ENCODE measurements at places on chromosomes 1 and 21.

DNA sequence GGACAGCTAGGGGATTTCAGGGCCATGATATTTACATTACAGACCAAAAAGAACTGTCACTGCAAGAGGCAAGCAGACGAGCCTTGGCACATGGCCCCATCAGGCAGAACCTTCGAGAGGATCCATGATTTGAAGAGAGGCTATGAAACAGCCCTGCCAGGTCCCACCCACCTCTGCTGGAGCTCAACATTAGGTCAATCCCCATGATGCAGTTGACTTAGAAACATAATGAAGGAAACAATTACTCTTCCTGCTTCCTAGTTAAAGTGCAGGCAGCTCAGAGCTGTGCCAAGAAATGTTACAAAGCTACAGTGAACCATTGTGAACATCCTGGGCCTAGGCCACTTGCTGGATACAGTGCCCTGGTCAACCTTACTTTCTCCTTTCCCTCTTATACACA, 41.7 kb upstream of the PTCH2 start:
- peak; percentile 18 for DNase-seq

DNA sequence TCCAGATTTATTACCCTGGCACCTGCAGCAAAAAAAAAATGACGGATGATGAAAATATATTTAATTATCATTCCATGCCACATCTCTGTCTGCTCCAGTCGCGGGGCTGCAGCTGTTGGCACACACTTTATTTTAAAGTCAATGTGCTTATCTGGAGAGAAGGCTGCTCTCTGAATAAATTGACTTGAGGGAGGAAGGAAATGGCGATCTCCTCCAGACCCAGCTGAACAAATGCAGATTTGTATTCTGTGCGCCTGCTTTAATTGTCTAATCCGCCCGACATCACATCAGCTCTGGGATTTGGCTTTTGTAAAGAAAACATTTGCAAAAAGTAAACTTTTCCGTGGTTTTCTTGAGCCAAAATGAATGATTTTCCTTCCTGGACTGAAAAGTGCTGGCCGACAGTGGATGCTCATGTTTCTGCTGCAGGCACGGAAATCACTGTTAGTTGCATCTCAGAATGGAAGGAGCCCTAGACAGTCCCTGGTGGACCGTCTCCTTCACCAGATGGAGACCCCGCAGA, 150.2 kb downstream of the CAMTA1 start:
- no peak for DNase-seq

GRCh38 chr21:31218830-31219608, 125.0 kb downstream of the TIAM1 start:
- DNase-seq = no peak

DNA sequence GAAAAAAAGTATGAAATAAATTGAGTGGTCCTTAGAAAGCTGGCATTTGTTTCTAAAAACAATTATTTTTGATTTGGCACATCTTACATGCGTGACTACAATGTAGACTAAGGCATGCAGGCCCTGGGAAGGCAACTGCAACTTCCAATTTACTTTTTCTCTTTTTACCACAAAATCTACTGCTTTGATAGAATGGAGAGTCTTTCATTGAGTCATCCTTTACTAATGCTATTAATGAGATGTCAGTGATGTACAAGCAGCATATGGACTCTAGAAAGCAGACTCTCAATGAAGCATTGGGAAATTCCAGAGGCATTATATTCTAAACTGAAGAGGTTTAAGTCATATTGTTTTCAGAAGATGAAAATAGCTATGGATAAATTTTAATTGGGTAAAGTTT, 29.6 kb upstream of the PRRX1 start:
- DNase-seq = no peak

DNA sequence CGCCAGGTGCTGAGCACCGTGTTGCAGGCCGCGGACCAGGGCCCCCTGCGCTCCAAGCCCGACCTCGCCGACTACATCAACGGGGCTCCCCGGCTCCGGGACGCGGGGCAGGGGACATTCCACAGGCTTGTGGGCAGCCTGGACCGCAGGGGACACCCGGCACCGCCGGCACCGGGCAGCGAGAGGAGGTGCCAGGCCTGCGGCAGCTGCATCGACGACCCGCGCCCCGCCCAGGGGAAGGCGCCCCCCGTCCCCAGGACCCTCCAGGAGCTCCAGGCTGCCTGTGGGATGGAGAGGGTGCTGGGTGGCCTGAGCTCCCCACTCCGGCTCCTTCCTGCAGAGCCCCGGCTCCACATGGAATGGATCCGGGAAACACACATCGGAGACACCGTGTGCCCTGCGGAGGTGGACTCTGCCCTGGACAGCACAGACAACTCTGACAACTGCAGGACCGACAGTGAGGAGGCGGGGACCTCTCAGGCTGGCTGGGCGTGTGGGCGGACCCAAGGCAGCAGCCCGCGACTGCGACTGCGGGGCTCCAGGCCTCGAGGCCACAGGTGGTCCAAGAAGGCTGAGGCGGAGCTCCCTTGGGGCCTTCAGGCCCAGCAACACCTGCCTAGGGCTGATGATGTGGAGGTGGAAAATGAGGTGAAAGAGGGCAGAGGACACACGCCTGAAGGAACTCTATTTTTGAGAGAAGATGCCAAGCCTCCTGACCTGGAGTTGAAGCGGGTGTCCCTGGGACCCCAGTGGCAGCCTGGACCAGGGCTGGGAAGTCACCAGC, 22.8 kb downstream of the KIAA1614 start:
- no peak for DNase-seq

DNA sequence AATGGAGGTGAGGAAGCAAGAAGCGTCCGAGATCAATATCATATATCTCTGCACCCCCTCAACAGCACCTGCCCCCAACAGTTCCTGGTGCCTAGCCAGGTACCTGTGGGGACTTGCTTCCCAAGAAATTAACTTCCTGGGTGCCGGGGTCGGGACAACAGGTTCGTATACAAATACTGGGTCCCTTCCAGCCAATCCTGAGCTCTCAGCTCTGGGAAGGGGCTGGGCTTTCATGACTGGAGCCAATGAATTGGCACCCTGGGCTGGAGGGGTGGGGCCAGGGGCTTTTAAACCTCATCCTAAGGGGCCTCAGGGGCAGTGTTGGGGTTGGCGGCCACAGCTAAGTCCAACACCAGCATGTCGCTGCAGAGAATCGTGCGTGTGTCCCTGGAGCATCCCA, at the start of gene PADI3:
PADI3 (plus strand) TSS at position 318 of the 400 bp plus-strand sequence; CDS start at position 358, 40 bp downstream.
- no peak for DNase-seq

DNA sequence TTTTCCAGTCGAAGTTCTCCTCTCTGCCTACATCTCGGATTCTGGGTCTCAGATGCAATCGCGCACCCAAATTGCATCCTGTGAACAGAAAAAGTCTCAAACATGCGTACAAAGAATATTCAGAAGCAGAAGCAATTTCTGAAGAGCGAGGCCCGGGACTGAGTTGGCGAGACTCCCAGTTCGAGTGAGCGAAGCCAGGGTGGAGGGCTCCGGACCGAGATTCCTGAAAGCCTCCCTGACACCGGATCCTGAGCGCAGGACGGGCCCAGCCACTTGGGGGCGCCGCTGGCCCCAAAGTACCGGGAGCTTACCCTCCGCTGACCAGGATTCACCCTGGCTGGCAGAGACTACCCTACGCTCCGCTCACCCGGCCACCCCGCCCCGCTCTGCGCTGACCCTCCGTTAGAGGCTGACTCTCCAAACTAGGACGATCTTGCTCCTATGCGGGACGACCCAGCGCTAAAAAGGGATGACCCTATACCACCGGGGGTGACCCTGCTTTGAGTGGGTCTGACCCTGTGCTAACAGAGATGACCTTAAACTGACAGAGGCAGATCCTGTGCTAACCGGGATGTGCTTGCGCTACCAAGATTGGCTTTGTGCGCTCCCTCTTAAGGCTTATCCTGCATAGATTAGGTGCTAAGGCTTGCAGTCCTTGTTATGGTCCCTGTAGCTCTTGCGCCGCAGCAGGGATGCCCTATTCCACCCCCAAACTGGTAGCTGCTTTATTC, 12.1 kb downstream of the FOXD2 start:
- DNase-seq = no peak

DNA sequence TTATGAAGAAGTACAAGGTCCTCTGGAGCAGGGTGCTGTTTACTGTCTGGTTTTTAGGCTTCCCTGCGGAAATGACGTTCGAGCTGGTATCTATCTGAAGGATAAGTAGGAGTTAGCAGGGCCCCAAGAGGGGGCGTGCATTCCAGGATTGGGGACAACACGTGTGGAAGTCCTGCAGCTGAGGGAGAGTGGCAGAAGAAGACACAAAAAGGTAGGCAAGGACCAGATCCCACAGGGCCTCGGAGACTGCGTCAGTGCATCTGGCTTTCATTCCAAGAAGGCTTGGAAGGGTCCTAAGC, 5.9 kb downstream of the RIMS3 start:
- no peak for DNase-seq

DNA sequence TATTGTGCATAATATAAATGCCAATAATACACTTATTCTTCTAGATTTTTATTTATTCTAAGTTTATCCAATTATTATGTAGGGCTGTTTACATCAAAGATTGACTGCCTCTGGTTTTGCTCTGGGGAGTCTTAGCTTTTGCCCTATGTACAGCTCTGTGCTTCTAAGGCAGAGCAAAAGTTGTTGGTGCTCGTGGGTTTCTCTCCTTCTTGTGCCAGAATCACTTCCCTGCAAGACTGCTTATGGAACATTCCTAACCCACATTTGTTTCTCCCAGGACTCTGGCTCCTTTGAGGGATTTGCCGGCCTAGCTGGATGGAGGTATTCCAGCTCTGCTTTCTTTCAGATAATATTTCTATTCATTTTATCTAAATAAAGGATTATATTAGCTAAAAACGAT, 849.1 kb downstream of the USP25 start:
- DNase-seq = peak; percentile 25

- DNase-seq = no peak
Measured at GRCh38 chr1:26686795-26687194, 9.0 kb upstream of the ARID1A start.

- DNase-seq = peak; percentile 41
Measured at GRCh38 chr1:107198561-107198960, 57.7 kb downstream of the NTNG1 start.

GRCh38 chr1:149917571-149918144, at the start of gene SV2A:
TSS of gene SV2A (minus strand) at chr1:149917844. CDS start at chr1:149913840, 4,004 bp downstream.
- DNase-seq = no peak

GRCh38 chr1:207619871-207620542, 24.9 kb upstream of the CR1L start:
- peak; percentile 47 for DNase-seq

DNA sequence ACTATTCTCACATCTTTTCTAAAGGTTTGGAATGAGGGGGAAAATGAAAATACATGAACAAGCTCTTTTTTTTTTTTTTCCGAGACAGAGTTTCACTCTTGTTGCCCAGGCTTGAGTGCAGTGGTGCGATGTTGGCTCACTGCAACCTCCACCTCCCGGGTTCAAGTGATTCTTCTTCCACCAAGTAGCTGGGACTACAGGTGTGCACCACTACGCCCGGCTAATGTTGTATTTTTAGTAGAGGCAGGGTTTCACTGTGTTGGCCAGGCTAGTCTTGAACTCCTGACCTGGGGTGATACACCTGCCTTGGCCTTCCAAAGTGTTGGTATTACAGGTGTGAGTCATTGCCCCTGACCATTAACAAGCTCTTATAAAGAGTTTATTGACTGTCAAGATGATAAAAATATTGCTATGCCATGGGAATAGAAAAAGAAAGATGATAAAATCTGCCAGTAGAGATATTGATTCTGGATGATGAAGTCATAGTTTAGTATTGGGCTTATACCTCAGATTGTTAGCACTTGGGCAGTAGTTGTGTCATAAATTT, 36.6 kb downstream of the INKA2 start:
- DNase-seq = no peak

GRCh38 chr1:186113461-186113860, 261.6 kb downstream of the TPR start:
- no peak for DNase-seq

GRCh38 chr1:90709535-90709934, 7.6 kb downstream of the BARHL2 start:
- DNase-seq = no peak

DNA sequence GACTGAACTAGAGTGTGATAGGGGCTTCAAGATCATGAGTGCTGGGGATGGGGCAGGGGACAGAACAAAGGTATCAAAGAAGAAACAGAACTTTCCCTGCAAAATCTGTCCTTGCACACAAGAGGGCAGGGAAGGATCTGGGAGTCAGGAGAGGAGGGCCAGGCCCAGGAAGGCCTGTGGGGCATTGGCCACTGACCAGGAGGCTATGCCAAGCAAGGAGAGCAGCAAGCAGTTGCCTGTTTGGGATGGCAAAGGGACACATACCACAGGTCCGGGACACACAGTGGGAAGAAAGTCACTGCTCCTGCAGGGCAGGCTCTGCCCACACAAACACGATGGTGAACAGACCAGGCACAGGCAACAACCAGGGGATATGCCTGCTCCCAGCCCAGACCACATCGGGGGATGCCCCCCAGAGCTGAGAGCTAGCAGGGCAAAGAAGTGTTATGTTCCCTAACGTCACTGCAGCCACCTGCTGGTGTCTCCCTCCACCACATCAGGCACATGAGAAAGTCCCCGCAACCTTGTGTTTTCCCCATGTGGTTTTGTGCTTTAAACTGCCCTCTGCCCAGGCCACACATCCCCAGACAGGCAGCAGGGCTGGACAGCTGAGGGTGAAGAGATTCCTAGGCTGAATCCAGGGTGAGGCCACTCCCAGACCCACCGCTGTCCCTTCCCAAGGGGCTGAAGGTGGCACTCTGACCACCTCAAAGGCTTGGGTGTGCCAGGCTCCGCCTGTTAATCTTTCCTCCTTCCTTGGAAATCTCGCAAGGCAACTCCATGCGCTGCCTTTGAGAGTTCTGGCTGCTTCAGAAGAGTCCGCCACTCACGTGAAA, 53.6 kb downstream of the KIF21B start:
- no peak for DNase-seq

DNA sequence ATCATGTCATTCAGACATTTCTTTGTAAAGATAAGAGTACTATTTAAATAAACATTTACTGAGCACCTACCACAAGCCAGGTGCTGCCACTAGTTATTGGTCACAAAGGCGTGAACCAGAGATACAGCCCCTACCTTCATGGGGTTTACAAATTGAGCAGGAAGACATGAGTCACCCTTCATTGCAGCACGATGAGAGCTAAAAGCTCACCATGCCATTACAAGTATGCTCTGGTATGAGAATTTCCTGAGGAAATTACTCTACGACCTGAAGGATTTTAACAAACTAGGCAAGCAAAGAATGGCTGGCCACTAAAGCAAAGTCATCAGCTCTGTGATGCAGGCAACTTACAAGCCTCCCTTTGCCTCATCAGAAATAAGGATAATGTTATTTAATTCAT, 346.8 kb downstream of the BRINP2 start:
- no peak for DNase-seq

DNA sequence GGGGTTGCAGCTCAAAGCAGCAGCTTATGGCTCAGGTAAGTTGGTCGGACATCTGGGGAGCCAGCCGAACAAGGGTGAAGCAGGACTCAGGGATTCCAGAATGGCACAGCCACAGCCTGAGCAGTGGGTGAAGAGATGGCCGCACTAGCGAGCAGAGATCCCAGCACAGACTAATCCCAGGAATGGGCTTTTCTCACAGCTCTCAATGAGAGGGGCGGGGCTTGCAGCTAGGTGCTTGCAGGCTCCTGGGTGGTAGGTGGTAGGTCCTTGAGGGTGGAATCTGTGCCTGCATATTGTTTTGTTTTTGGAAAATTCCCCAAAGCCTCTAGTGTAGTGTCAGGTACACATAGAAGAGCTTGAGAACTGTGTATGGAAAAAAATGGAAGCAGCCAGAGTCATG, 9.0 kb downstream of the KIAA0040 start:
- no peak for DNase-seq

GRCh38 chr1:119987112-119987511, 82.3 kb downstream of the NOTCH2 start:
- no peak for DNase-seq
